ENCODE measurements at places on chromosomes 7 and 10.

DNA sequence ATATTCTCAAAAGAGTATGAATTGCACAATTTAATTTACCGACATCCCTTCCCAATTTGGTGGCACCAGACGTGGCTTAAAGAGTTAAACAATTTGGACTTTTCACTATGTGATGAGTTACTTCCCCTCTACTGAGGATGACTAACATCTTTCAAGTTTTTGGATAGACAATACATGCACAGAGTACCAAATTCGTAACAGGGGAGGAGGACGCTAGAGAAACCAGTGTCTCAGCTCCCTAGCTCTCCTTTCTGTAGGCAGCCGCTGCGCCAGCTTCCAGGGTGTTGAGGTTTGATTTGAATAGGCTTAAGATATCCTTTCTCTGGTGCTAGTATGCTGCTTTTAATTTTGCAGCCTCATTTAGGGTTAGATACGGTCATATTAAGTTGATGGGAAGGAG is 69.2 kb downstream of the GNA12 start:
- DNase-seq = no peak

- no peak for DNase-seq
Observed at GRCh38 chr7:16817536-16817935, 12.7 kb upstream of the AGR2 start.

DNA sequence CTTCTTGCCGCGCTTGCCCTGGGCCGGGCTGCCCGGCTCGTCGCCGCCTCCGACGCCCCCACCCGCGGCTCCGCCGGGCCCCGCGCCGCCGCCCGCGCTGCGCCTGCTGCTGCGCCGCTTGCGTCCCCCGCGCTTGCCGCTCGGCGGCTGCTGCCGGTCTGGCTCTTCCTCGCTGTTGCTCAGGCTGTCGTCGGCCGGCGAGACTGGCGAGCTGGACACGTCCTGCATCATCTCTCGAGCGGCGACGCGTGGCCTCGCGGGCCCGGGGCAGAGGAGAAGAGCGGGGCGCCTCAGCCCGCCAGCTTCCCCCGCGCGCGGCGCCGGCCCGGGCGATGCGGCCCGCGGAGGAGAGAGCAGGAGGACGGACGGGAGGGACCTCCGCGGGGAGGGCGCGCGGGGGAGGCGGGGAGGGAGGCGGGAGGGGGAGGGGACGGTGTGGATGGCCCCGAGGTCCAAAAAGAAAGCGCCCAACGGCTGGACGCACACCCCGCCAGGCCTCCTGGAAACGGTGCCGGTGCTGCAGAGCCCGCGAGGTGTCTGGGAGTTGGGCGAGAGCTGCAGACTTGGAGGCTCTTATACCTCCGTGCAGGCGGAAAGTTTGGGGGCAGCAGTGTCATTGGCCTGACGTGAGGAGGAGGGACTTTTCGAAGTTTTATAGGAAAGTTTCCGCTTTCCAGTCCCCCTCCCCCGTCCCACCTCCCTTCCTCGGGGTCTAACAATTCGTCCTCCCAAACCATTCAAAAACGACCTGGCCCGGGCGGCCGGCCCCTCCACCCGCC is at the start of gene TWIST1:
TSS of gene TWIST1 (minus strand) at position 546 of the 779 bp plus-strand sequence. CDS start at position 231, 315 bp downstream.
- no peak for DNase-seq

DNA sequence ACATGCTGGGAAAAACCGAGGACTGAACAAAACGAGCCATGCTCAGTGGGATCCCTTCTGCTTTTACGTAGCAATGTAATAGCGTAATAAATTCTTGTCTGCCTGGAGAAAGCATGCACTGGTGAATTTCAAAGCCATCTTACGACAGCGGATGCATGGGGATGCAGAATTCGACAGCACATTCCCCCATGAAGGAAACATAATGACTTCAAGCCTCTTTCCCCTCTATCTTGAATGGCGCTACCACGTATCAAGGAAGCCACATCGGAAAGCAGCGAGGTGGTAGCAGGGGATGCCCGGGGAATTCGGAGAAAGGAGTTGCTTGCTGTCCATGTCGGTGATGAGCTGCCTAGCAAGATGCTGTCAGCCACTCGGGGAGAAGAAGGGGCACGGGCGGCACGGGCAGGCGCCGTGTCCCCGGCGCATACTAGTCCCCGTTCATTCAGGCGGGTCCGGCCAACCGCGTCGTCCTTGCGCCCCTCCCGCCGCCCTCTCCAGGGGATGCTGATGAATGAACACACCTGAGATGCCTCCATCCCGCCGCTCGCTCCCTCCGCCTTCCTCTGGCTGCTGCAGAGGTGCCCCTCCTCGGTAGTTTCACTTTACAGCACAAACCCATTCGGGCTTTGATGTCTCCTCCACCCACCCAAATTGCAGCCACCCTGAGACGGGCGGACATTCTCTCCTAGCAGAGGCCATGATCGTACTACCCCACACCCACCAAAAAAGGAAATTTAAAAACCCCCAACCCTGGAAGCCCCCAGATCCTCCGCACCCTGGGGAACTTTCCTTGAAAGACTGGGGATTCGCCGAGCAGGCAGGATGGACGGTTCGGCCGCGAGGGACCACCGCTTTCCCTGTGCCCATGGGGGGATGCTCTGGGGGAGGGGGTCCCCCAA is 644 bp downstream of the SORBS1 start:
- peak; percentile 23 for DNase-seq

DNA sequence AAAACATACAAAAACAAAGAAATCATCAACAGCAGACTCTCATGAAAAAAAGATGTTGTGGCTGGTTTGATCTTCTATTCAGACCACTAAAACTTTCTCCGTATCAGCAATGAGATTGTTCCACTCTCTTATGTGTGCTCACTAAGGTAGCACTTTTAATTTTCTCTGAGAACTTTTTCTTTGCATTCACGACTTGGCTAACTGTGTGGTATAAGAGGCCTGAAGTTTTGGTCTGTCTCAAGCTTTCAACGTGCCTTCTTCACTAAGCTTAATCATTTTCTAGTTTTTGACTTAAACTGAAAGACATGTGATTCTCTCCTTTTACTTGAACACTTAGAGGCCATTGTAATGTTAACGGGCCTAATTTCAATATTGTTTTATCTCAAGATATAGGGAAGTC is 1231.6 kb downstream of the SORCS3 start:
- DNase-seq = no peak

DNA sequence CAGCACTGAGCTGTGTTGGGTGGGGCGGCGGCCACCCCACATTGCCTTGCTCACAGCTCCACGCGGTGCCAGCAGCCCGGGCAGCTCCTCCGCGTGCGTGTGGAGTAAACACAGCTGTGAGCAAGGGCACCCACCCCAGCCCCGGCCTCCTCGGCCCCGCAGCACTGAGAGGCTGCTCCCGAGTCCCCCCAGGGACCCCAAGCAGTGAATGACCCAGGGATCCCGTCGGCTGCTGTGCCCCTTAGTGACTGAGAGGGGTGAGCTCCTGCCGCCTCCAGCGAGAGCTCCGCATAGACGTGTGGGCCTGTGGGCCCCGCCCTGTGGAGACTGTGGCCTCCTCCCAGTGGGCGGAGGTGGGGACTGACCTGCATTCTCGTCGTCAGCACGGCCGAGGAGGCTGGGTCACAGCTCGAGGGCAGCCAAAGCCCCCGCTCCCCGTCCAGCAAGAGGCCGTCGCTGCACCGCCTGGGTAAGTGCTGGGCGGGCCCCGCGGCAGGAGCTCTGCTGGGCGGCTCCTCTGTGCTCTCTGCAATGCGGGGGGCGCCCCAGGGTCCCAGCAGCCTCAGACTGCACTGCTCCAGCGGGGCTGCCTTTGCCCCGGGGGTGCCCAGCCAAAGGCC is 29.9 kb upstream of the UTF1 start:
- DNase-seq = no peak

- DNase-seq = no peak
Observed at GRCh38 chr7:113092762-113093161, 6.1 kb upstream of the GPR85 start.

DNA sequence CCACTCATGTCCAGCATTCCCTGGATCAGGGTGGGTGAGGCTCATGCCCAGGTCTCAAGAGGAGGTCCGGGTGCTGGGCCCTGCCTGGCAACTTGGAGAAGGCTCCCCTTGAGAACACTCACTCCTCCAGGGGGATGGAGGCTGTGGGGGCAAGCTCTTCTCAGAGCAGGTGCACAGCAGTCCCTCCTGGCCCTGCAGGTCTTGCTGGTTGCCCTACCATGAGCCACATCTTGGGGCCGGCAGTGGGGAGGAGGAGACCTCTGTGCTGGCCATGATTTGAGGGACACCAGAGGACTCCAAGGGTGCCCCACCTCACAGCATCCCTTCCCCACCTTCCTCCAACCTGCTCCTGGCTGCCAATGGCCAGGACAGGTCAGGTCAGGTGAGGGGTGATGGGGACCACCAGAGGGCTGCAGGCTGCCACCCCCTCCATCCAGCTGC is 87.4 kb upstream of the RET start:
- DNase-seq = no peak

DNA sequence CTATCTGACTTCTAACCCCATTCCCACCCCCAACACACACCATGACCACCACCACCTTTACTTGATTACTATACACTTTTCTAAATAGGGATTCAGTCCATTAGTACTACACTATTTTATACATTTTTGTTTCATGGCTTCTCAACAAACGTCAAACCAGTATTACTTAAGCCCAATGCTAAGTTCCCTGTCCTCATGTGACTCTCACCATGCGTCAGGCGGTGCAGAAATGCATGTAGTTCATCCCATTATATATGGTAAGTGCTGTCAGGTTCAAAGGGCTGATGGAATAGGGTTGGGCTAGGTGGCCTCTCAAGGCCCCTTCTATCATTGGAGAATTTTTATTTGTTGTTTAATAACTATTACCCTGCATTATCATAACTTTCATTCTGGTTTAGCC is 19.5 kb upstream of the VPS41 start:
- DNase-seq = no peak

GRCh38 chr7:50808282-50808888 is 25.7 kb upstream of the GRB10 start:
- no peak for DNase-seq

DNA sequence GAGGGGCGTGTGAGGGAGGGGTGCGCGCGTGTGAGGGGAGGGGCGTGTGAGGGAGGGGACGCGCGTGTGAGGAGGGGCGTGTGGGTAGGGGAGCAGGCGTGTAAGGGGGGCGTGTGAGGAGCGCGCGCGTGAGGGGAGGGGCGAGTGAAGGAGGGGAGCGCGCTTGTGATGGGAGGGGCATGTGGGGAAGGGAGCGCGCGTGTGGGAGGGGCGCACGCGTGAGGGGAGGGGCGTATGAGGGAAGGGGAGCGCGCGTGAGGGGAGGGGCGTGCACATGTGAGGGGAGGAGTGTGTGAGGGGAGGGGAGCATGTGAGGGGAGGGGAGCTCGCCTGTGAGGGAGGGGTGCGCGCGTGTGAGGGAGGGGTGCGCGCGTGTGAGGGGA is 19.1 kb downstream of the MXI1 start:
- peak; percentile 96 for DNase-seq
